H1 (cell line): ENCODE measurements at places on chromosomes 3 and 15. TPM values are rescaled to one million over a fixed set of nuclear protein-coding genes. Genes with fewer than 3 reads are reported as not detected.
A peak's percentile ranks its signal among the peaks of the same experiment; 100 is the strongest.

DNA sequence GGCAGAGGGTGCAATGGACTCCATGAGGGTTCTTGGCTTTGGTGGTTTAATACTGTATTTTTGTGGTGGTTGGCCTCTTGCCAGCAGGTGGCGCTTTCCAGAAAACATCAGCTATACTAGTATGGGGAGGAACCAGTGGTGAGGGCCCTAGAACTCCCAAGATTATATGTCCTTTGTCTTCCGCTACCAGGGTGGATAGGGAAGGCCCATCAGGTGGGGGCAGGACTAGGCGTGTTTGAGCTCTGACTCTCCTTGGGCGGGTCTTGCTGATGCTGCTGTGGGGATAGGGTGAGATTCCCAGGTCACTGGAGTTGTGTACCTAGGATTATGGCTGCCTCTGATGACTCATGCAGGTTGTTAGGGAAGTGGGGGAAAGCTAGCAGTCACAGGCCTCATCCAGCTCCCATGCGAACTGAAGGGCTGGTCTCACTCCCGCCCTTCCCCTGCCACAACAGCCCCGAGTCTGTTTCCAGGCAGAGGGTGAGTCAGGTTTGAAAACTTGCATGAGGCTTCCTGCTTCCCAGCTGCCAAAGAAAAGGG, 357.7 kb downstream of the OTOL1 start:
- DNase-seq: peak; percentile 49

DNA sequence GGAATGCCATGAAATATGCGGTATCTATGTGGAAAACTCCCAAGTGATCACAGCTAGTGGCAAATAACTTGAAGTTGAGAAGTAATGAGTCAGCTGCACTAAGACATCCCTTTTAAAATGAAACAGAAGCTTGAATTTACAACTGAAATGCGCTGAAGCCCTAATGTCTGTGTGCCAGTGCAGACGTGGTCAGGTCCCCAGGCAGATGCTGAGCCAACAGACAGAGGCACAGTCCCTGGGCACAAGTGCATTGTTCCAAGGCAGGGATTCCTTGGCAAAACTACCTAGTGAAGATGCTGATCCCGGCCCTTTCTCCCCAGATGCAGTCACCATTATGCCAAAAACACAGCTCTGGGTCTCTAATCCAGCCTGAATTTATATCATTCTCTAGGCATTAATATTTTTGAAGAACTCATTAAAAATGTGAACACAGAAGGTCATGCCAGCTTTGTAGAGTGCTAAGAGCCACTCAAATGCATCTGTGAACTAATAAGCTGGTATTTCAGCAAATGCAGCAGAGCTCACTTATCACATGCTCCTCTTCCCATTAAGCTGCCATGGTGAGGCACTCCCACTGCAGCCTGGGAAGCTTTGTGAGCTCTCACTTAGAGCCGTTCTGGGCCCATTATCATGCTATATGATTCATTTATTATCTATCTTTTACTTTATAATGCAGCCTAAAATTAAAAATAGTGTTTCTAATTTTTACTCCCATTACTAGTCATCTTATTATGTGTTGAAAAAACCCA, 200.1 kb downstream of the GABRB3 start:
- DNase-seq: no peak

- DNase-seq: peak; percentile 29
Measured at GRCh38 chr15:28975766-28976179, 90.0 kb downstream of the APBA2 start.

- DNase-seq: no peak
Measured at GRCh38 chr3:99509224-99509623, 129.2 kb upstream of the COL8A1 start.

DNA sequence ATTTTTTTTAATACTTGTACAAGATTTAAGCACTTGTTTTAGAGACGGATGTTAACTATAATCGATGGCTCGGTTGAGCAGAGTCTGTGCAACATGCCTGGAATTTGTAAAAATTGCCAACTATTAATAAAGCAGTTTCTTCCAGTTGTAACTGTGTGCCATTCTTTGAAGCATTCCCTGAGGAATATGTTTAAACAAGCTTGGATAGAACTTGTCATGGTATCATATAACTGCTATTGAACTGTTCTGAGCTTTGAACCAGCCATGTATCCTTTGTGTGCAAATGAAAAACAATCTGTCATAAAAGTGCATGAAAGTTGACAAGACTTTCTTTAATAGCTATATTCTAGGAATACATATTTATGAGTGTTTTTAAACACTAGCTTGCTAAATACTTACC, 45.8 kb upstream of the UBE2E2 start:
- DNase-seq: no peak

GRCh38 chr3:26345613-26346012, 277.0 kb upstream of the LRRC3B start:
- DNase-seq: no peak

DNA sequence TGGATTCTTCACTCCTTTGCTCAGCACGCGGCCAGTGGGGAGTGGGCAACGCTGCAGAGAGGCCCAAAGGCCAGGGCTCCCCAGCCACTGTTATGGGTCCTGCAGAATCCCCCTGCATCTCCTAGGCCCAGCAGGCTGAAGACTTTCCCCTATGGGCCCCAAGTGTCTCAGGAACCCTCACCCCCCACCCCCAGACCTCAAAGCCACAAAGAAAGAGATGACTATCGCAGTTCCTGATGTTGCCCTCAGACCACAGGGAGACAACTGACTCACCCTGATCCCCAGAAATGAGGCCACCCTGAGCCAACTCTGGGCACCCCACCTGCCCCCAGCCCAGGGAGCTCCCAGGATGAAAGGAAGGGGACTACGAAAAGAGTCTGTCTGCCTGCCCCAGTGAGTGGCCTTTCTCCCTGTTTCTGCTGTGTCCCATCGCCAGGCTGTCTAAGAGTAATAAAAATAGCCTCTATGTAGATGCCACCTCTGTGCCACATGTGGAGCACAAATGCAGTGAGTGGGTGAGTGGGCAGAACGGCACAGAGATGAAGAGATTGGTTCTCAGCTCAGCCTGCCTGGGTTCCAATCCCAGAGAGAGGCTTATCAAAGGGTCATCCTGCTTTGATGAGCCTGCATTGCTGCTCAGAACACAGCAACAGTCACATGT, 283.0 kb downstream of the UACA start:
- DNase-seq: no peak

DNA sequence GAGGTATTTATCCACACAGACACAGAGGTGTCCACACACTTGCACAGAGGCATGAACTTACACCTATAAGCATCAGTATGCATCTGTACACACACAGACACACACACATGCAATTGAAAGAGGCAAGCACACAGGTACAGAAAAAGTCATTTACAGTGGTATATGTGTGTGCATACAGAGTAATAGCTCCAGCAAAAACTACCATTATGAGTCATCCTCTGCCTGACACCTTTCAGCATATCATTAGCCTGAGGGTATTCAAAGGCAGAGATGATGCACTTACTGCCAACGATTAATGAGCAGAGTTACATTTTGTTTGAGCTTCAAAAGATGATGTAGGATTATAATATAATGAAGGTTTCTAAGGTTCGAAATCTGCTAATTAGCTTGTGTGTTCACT, 100.3 kb upstream of the TPRG1 start:
- no peak for DNase-seq

DNA sequence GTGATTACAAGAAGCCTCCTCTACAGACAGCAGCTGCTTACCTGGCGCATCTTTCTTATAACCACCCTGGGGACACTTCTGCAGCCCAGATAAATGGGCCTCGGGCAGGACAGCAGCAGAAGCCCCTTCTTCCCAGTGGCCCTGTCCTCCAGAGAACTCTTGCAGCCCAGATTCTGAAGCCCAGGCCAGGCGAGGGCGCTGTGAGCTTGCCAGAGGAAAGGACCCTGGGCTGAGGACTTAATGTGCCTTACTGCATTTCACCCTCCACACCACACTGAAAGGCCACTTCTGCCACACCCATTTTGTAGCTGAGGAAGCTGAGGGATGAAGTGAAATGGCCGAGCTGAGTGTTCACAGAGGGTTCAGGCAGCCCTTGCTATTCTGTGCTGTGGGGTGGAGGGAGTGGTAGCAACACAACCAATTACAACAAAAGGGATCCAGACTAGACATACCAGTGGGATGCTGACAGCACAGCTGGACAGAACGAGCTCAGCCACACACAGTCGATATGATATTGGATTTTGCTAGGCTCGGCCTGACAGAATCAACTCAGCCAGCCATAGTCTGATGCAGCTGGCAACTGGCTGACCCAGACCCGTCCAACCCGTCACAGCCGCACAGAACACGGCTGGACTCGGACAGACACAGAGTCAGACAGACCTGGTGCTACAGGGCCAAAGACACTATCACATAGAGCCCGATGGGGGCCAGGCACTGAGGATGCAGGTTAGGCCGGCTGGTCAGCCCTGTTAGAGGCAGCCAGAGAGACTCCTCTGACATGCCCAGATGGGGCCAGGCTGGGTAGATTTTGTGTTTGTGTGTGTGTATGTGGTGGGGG, 7.3 kb downstream of the ACOX2 start:
- peak; percentile 49 for DNase-seq

- no peak for DNase-seq
Measured at GRCh38 chr15:48388910-48389309, 57.7 kb downstream of the DUT start.

DNA sequence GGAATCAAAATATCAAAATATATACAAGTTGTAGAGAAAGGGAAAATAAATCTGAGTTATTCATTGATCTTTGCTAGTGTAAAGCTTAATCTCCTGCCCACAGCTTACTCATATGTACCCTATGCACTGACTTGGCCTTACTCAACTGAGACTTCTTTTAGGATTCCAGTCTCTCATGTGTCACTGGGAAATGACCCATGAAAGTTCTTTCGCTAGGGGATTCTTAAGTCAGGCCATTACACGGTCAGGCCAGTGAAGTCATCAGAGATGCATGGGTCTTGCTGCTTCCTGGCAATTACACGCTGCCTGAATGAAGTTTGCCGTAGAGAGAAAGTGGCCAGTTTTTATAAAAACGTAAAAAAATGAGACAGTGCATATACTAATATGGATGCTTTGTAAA, 20.7 kb upstream of the LPP start:
- DNase-seq: no peak

- DNase-seq: no peak
Measured at GRCh38 chr3:53645754-53646153, 151.3 kb downstream of the CACNA1D start.

- no peak for DNase-seq
Measured at GRCh38 chr15:44804298-44805046, 68.1 kb downstream of the TRIM69 start.

- no peak for DNase-seq
Measured at GRCh38 chr3:69712269-69712668, 27.0 kb upstream of the MITF start.

Gene ZNF860
- 8.6 and 9.8 TPM in 2 replicates for total RNA-seq

Gene MAPKAPK3
- 52.7 and 65.4 TPM in 2 replicates for total RNA-seq

Gene TMIE
- 0.67 and 0.90 TPM in 2 replicates for total RNA-seq

Gene MKRN3
- not detected in 2 replicates for total RNA-seq

Gene ZPLD1
- total RNA-seq: not detected in 2 replicates

Gene MUC20
- total RNA-seq: 0.24 TPM in 1 of 2 replicates, not detected in the other

Gene PRR20G
- not detected in 2 replicates for total RNA-seq

Gene NRROS
- total RNA-seq: 5.1 and 5.3 TPM in 2 replicates

Gene CHRFAM7A
- total RNA-seq: 3.3 and 7.3 TPM in 2 replicates
